ENCODE measurements at places on chromosomes 7 and 10. TPM values are rescaled to one million over a fixed set of nuclear protein-coding genes. Genes with fewer than 3 reads are reported as not detected.

Gene ZCCHC24
- total RNA-seq, result 1.4 TPM

Gene SRRM3
- total RNA-seq, result 0.21 TPM

Gene LRRN3
- total RNA-seq, result not detected

Gene CHN2
- total RNA-seq, result 9.7 TPM

Gene CALHM3
- total RNA-seq, result not detected

- H3K4me1 ChIP-seq, result peaks cover 31% of the 10 kb centered on the region
- H3K27ac ChIP-seq, result no peak overlapping the region
Measured at GRCh38 chr10:121310151-121310711, 288.0 kb downstream of the FGFR2 start.

DNA sequence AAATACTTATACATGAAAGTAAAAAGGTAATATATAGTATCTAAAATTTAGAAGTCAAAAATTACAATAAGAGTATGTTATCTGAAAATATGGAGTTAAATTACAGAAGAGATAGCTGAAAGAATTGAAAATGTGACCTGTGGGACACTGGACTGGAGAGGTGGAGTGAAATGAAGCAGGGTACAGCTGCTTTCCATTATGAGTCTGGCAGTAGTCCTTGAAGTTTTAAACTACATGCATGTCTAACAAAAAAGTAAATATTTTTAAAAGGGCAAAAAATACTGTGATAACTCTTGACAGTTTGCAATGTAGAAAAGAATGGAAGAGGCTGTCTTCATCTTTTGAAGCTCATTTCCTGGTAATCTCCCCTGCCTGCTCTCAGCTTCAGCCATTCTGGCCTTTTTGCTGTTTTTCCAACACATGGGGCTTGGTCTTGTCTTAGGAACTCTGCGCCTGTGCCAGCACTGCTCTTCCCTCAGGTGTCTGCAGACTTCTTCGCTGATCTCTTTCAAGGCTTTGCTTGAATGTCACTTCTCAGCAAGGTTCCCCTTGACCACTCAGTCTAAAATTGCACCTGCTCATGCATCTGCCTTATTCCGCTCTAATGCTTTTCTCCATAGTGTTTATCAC, 36.9 kb downstream of the PTPRZ1 start:
- H3K4me3 ChIP-seq, result no peak overlapping the region
- no peaks in the 10 kb centered on the region for H3K27me3 ChIP-seq
- no peak overlapping the region for H3K27ac ChIP-seq
- no peaks in the 10 kb centered on the region for H3K36me3 ChIP-seq
- H3K4me1 ChIP-seq, result no peaks in the 10 kb centered on the region

DNA sequence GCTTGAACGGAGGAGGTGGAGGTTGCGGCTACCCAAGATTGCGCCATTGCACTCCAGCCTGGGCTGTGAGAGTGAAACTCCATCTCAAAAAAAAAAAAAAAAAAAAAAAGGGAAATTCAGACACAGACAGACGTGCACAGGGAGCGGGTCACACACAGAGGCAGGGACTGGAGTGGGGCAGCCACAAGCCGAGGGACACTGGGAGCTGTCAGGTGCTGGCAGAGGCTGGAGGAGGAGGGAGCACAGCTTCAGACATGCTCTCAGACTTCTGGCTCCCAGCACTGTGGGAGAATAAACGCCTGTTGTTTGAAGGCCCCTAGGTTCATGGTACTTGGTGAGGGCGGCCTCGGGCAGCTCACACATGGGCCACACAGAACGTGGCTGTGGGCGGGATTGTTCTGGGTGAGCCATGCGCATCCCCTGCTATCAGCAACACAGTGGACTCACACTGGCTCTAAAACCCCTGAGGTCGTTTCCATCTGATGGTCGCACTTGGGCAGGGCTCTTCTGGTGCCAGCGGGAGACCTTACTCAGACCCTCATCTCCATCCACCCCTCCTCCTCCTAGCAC, 375.9 kb downstream of the DNAJB6 start:
- peaks cover under 1% of the 10 kb centered on the region for H3K27me3 ChIP-seq
- DNase-seq, result no peak
- H3K4me3 ChIP-seq, result no peak overlapping the region

DNA sequence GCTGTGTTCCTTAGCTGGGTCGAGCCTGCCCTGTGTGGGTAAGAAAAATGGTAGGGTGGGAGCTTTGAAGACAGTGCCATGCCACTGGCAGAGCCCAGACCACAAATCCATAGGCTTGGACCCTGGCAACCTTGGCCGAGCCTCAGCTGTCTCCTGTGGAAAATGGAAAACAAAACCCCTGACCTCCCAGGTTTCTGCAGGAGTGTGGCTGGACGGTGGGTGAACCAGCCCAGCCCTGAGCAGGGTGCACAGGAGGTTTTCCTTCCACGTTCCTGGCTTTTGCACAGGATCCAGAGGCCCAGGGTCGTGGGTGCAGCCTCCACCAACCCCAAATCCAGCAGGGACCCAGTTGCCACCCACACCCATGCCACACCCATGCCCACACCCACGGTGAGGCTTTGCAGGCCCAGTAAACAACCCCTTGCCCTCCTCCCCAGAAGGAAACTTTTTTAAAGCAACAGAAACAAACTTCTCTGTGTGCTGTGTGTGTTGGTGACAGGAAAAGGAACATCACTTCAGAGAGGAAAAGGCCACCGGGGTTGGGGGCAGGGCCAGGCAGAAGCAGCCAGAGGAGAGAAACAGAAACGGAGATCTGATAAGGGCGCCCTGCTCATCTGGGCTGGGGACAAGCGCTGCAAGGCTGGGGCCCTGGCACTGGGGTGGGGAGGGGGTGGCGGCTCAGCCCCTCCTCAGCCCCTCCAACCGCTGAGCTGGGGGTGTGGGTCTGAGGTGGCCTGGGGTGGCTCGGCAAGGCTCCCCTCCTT, 20.7 kb upstream of the ZMIZ1 start:
- H3K4me1 ChIP-seq, result peaks cover 8% of the 10 kb centered on the region
- H3K27ac ChIP-seq, result no peak overlapping the region
- DNase-seq, result no peak
- H3K36me3 ChIP-seq, result no peaks in the 10 kb centered on the region

- peak within 1 kb of the TSS; percentile 98 for H3K4me3 ChIP-seq
- peak; percentile 47 for DNase-seq
- H3K27me3 ChIP-seq, result peaks cover 64% of the 10 kb centered on the region
- peaks cover 13% of the 10 kb centered on the region for H3K36me3 ChIP-seq
Measured at GRCh38 chr7:124032369-124033094, at the start of gene TMEM229A. TSS of gene TMEM229A (minus strand) at chr7:124033067. CDS start at chr7:124033003, 64 bp downstream.

DNA sequence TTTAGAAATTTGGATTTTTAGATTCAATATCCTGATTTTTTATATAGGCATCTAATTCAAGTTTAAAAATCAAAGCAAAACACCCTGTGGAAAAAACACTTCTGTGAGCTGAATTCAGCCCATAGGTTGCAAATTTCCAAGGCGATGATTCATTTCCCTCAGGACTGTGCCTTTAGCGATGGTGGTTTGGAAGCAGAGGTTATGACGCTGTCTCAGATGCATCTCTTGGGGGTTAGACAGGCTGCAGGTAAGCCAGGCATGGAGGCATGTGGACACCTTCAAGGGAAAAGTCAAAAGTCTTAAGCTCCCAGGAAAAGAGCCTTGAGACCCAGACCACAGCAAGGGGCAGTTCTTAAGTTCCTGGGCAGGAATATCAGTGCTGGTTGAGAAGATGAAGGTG, 9.5 kb upstream of the FRA10AC1 start:
- H3K4me1 ChIP-seq, result no peaks in the 10 kb centered on the region
- DNase-seq, result no peak
- H3K36me3 ChIP-seq, result no peaks in the 10 kb centered on the region
- no peak overlapping the region for H3K27ac ChIP-seq
- H3K27me3 ChIP-seq, result peaks cover 31% of the 10 kb centered on the region
